Prostate gland (tissue), 2 donors: ENCODE measurements at places on chromosomes 5 and 9.

- DNase-seq: no peak
These were observed 172.6 kb upstream of the RAI14 start for GRCh38 chr5:34483442-34484033.

DNA sequence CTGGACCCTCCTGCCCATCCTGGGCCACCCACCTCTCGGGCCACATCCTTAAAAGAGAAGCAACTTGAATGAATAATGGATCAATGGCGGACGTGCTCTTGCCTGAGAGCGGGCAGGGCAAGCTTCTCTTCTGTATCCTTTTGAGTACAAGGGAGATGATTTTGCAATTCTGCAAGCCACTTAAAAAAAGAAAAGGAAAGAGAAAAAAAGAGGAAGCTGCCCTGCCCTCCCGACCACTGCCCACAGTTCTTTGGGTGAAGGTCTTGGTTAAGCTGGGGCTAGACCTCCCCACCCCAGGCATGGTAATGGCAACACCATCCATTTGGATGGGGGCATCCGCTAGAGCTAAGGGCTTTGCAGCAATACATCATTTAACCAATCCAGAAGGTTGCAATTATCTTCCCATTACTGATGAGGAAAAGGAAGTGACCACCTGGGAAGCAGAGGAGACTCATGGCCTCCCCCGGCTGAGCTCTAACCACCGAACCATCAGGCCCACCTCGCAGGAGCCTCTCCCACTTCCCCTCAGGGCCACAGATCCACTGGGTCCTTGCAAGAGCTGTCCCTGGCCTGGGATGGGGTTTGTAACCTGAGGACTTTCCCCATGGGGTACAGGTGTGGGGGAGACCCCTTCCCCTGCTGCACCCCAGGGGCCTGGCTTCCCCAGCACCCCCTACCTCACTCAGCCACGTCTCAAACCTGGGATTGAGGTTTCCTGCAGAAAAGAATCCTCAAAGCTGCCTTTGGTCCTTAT is 27.8 kb upstream of the LAMC3 start:
- DNase-seq: no peak

DNA sequence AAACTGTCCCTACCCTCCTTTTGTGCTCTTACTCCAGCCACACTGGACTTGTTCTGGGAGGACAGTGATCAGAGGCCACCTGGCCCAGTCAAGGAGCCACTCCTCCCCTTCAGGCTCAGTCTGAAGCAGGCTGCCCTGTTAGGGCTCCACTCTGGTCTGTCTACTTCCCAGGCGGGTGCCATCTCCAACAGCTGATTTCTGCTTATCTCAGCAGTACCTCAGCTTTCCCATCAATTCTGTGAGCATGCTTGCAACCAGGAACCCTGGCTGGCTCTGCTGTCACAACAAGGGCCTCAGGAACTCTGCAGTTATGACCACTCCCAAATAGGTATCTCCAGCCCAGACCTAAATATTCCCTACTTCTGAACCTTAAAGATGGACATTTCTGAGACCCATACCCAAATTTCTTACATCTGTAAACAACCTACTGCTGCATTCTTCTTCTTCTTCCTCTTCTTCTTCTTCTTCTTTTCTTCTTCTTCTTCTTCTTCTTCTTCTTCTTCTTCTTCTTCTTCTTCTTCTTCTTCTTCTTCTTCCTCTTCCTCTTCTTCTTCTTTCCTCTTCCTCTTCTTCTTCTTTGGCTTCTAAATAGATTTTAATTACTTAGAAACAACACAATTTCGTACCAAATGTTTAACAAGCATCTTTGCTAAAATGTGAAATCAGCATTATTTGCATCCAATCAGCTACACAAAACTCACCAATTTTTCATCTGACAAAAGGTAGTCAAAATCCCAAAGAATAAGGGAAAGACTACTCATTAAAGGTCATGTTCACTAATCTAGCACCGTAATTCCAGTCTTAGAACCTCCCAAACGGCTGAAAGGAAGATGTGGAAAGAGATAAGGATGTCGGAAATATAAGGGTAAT is 13.6 kb upstream of the SLC22A4 start:
- no peak for DNase-seq

DNA sequence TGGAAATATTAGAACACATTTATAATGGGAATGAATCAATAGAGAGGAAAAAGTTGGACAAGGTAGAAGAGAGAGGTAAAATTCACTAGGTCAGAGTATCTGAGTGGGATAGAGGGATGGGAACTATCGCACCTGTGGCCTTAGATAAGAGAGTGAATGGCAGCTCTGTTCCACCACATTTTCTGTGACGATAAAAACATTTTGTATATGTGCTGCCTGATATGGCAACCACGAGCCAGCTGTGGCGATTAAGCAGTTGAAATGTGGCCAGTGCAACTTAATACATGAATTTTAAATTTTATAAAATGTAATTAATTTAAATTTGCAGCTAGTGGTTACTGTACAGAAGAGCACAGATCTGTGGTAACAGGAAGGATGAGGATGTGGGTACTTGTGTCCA is 46.7 kb downstream of the ZNF354A start:
- DNase-seq: no peak
